Muscle of back (tissue), 13 donors: ENCODE measurements at places on chromosomes 6 and 20. TPM values are rescaled to one million over a fixed set of nuclear protein-coding genes. Genes with fewer than 3 reads are reported as not detected.

GRCh38 chr6:123508290-123508689 lies 128.5 kb downstream of the TRDN start:
- DNase-seq, result no peak

GRCh38 chr6:168650671-168651111 lies 209.7 kb downstream of the SMOC2 start:
- DNase-seq, result no peak

Gene TRIM39
- 7.8 TPM for polyA plus RNA-seq

Gene TENT5A
- 14.6 TPM for polyA plus RNA-seq

DNA sequence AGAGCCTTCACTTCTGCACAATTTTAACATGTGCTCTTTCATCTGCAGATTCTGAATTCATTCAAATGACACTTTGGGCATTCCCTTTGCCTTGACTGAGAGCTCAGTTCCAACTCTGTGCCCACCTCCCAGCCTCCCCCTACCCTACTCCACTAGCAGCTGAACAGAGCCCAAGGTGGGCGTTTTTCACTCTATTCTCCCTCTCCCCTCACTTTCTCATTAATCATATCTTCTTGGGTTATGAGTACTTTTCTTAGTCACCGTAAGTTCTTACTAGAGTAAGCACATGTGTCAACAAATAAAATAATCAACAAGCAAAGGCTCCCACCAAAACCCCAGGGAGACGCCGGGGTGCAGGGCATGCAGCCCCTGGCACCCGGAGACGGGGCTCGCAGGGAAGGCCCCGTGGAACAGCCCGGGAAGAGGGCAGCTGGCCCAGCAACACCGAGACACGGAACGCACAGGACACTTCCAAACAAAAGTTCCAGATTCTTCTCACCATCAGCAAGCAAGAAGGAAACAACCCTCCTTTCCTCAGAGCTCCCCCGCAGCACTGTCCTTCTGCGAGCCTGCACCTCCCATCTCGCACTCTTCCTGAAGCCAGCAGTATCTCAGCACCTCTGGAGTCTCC lies 34.1 kb downstream of the TAF4 start:
- no peak for DNase-seq

GRCh38 chr6:109121411-109121810 lies 26.1 kb downstream of the CEP57L1 start:
- DNase-seq, result peak; percentile 39

Gene SEC63
- polyA plus RNA-seq, result 86.1 TPM

Gene AGER
- 4.9 TPM for polyA plus RNA-seq

Gene ZNF391
- 4.9 TPM for polyA plus RNA-seq

DNA sequence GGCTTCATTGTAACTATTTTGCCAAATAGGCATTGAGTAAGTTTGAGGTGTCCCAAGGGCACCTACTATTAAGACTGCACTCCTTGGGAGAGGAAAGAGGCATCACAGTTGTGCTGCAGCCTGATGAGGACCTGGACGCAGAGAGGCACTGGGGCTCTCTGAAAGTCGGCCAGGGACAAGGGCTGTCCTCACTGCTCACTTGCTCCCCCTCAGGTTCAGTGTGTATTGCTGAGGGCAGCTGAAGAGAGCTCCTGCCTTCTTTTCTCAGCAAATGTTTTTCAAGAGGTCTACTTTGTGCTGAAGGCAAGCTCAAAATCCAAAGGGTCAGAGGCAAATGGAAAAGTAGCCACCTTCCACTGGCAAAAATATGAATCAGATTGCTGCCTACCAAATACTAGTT lies 331.8 kb downstream of the RIMS1 start:
- peak; percentile 0 for DNase-seq

- DNase-seq, result no peak
Observed at GRCh38 chr6:67459556-67459955, 1175.5 kb upstream of the ADGRB3 start.

DNA sequence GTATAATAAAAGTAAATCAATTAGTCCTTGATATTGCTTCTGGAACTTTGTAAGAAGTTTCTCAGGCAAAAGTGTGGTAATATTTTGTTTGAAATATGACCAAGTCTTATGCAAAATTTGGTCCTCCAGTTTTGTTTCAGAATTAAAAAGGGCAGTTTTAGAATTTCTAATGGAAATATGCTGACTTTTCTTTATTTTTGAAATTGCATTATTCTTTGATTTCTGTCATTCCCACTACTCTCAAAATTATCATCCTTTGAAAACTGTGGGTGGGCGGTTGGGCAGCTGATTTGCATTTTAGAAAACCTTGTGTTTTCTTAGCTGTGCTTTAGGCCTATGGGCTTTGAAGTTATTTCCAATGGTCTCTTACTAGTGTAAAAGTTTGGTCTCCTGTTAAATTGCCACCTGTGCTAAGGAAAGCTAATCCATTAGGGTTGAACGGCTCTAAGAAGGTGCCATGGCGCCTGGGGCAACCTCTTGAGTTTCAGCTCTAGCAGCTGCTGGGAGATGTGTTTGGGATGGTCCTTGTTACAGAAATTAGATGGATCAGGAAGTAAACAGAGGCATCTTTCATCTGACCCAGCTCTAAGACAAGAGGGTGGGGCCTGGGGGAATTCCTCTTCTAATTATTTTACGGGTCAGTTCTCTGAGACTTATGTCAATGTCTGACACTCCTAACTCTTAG lies 880.8 kb upstream of the SLC35B3 start:
- DNase-seq, result no peak

Gene XKR7
- 0.16 TPM for polyA plus RNA-seq

GRCh38 chr6:162680871-162681270 lies 46.7 kb downstream of the PRKN start:
- DNase-seq, result peak; percentile 35

DNA sequence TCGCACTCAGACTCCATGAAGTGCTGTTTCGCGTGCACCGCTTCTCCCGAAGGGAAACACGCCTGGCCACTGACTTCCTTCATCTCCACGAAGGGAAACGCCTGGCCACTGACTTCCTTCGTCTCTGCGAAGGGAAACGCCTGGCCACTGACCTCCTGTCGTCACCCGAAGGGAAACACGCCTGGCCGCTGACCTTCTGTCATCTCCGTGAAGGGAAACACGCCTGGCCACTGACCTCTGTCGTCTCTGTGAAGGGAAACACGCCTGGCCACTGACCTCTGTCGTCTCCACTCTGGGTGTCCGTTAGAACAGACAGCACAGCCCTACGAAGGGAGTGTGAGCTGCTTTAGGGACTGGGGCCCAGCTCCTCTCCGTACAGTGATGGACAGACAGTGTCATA lies 17.1 kb upstream of the ADRM1 start:
- no peak for DNase-seq

DNA sequence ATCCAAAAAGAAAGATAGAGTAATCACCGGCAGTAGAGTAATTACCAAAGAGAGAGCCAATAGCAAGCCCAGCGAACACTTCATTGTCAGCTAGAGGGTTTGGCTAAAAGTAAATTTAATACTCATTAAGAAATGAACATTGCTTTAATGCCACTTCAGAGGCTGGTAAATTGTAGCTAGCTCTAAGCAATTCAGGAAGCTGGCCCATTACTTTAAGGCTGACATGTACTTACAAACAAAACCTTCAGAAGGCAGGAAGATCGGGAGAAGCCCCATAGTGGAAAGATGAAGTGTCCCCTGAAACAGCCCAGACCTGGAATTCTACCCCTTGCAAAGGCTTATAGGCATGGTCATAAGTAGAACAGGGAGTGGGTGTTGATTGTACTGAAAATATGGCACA lies 396.6 kb upstream of the ID4 start:
- no peak for DNase-seq

GRCh38 chr6:100370265-100370664 lies 94.5 kb downstream of the SIM1 start:
- DNase-seq, result no peak

Gene MAS1L
- not detected for polyA plus RNA-seq

- peak; percentile 24 for DNase-seq
Observed at GRCh38 chr6:88368071-88368787, 202.1 kb upstream of the CNR1 start.

- DNase-seq, result no peak
Observed at GRCh38 chr6:56856036-56856580, 98.8 kb upstream of the BEND6 start.

Gene HLA-DPA1
- 12.2 TPM for polyA plus RNA-seq

DNA sequence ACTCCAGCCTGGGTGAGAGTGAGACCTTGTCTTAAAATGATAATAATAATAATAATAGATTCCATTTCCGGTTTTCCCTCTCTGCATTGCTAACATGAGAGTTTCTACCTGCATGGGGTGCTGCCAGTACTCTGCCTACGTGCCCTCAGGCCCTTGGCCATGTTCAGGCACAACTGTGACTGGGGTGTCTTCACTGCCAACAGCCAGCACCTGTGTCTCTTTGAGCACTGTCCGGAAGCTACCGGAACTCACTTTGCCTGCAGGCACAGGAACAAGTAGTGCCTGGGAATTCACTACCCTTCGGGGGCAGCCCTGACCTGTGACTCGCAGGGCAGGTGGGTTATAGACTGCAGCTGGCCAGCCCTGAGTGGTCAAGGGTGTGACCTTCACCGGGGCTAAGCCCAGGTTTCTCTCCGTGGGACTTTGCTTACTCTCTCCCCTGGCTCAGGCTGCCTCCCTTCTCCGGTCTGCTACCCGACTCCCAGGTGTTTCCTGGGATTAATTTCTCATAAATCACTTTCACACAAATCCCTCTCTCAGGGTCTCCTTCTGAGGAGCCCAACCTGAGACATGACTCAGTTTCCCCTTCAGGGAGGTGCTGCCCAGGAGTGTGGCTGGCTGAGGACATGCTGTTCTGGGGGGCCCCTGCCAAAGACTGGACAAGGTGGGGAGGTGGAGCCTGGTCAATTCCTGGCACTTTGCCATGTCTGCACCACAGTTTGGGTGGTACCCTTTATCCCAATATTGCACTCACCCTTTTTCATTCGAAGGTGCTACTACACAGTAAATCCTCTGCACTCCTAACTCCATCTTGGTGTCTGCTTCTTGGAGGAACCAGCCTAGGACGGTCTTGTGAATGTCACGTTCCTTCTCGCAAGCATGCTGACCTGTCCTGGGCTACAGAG lies 79.5 kb upstream of the RALGAPA2 start:
- DNase-seq, result no peak

DNA sequence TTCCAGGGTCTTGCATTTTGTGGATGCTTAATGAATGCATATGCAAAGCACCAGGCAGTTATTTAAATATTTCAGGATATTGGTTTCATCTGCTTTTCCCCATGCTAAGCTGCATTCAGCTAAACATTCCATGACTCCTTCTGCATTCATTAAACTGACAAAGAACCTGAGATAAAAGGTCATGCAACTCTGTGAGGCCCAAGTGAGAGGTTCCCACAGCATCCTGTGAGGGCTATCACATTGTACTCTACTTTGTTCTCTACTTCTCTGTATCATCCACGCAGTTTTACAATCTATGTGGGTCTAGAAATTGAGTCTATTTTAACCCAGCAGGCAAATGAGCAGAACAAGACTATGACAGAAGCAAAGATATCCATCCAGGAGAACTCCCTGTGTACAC lies 86.4 kb upstream of the PRSS16 start:
- no peak for DNase-seq

DNA sequence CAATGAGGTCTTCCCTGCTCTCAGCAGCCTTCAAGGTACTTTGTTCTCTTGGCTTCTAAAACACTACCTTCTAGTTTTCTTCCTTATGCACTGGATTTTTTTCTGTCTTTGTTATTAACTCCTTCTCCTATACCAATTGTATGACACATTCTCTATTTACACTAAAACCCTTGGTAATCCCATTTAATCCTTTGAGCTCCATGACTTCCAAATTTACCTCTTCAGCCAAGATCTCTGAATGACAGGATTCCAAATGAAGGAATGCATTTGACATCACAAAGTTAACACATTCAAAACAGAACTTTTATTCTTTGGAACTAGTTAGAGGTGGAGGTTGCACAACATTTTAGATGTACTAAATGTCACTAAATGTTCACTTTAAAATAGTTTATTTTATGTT lies 86.6 kb upstream of the SAMD5 start:
- no peak for DNase-seq

DNA sequence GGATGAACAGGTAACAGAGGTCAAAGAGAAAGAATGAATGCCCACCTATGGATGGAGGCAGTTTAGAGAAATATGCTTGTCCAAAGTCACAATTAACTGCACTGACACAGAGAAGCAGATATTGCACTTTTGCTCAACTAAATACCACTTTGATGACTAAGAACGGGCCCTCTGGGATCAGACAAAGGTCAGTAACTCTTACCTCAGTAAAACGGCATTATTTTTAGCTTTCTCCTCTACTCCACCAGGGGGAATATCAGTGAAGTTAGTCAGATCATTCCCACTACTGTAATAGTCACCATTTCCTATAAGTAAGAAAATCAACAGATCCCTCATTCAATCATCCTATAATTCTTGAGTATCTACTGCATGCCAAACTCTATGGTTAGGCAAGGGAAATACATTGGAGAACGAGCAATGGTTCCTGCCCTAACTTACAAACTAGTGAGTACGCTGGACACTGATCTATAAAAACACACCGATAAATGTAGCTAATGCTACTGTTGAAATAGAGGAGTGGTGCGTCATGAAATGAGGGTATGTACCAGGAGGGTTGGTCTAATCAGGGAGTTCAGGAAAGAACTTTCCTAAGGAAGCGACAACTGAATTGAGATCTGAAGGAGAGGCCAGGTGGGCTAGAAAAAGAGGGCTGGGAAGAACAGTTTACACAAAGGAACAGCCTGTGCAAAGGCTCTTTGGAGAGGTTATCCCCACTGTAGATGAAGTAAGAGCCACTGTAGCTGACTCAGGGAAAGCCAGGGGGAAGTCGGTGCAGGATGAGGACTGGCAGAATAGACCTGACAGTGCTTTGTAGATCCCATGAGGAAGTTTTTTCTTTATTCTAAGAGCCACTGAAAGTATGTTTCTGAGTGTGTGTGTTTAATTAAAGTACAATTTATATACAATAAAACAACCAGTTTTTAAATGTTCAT lies 9.2 kb downstream of the ECI2 start:
- no peak for DNase-seq

DNA sequence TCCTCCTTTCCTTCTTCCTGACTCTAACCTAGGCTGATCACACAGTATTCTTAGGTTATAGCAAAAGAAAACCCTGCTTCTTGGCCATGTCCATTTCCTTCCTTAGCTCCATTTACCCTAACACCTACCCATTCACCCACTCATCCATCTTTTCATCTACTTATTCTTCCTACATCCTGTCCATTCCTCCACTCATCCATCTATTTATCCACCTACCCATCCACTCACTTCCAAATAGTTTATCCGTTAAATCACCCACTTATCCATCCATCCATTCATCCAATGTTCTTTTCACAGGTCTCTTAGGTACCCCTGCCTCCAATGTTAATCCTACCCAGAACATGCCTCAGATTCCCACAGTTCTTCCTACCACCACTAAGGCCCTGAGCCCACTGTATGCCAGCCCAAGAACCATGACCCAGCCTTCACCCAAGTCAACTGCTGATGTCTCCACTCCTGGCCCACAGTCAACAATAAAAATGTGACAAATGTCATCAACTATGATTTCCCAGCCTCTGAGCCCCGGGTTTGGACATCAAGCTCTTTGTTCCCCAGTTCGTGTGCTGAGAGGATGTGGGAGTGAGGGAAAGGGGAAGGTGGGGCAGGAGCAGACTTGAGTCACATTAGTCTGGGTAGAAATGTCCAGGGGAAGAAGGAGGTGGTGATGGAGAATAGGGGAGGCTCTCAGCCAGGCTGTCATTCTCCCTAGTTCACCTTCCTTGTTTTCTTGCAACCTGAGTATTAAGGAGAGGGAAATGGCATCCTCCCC lies 24.4 kb downstream of the TREML4 start:
- no peak for DNase-seq
